Osteoblast (primary cell): ENCODE measurements at places on chromosomes 7 and 10. TPM values are rescaled to one million over a fixed set of nuclear protein-coding genes. Genes with fewer than 3 reads are reported as not detected.

Gene GBX1
- not detected in 2 replicates for total RNA-seq

Gene LHFPL3
- not detected in 2 replicates for total RNA-seq

Gene VWC2
- total RNA-seq, result not detected in 2 replicates

DNA sequence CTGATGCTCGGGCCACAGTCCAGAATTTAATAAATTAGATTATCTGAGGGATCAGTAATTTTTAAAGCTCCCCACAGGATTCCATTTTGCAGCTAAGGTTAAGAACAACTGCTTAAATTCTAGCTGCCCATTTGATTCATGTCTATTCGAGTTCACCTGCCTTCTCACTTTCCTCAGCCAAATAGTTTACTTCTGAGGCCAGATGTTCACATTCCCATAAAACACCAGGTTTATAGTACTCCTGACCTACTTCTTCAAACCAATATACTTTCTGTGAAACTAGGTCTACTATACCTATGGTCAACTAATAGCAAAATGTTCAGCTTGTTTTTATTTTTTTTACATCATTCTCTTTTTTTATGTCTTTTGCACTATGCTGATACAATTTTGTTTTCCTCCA is 86.3 kb downstream of the GPR158 start:
- no peak for DNase-seq

DNA sequence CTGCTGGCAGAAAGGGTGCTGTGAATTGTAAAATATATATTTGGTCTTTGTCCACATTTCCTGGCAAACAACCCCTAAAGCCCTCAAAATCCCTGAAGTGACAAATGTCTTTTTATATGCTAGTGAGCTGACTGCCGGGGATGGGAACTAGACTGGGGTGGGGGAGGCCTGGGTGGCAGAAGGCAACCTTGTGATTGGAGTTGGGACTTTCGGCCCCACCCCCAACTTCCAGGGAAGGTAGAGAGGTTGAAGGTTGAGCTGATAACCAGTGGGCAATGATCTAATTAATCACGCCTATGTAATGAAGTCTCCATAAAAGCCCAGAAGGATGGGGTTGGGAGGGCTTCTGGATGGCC is 2.7 kb downstream of the EPHA1 start:
- DNase-seq, result no peak

DNA sequence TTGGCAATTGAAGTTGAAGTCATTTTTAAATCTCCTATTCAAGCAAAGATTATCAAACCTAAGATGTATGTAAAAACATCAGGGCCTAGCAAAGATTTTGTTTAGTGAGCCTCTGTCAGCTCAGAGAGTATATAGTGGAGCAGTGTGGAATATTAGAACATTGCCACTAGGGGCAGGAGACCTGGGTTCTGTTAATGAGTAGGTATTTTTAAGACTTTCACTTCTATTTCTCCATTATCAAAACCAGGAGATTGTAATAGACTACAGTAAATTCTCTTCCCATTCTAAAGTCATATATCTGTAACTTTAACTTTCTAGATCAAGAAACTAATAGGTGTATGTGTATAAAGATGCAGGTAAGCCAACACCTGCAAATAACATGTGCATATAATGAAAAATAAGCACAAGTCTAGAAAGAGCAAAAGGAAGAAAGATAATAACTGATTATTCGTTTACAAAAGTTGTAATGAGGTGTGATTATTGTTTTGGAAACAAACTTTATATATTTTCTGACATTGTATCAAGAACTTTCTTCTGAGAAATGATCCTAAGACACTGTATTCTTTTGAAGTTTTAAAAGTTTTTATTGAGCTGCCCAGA is 64.4 kb downstream of the KCND2 start:
- DNase-seq, result peak; percentile 6

GRCh38 chr10:7310076-7310475 is 100.8 kb downstream of the SFMBT2 start:
- DNase-seq, result no peak

GRCh38 chr7:25944777-25945515 is 207.1 kb upstream of the NFE2L3 start:
- DNase-seq, result no peak

DNA sequence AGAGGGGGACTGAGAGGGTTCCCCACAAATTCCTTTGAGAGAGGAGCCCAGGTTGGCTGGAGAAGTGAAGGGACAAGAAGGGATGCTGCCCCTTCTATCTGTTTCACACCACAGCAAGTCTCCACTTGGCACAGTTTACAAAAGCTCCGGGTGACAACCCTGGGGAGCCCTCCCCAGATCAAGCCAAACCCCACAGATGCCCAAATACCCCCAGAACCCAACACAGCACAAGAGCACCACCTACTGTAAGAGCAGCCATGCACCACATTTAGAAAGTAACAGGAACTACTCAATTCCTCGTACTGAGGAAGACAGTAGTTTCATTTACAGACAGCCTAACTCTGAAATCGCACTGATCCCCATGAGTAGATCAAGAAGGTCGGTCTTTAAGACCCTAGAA is 67.8 kb upstream of the ATP6V0A4 start:
- DNase-seq, result peak; percentile 72

- DNase-seq, result no peak
Observed at GRCh38 chr7:67486401-67486800, 489.8 kb downstream of the TYW1 start.
